Stimulated activated CD4-positive, alpha-beta T cell treated with anti-CD3 and anti-CD28 coated beads, TNF-alpha, amount 100 ng/mL, for 24 hours (primary cell): ENCODE measurements at places on chromosomes 1 and 21.
A peak's percentile ranks its signal among the peaks of the same experiment; 100 is the strongest.

DNA sequence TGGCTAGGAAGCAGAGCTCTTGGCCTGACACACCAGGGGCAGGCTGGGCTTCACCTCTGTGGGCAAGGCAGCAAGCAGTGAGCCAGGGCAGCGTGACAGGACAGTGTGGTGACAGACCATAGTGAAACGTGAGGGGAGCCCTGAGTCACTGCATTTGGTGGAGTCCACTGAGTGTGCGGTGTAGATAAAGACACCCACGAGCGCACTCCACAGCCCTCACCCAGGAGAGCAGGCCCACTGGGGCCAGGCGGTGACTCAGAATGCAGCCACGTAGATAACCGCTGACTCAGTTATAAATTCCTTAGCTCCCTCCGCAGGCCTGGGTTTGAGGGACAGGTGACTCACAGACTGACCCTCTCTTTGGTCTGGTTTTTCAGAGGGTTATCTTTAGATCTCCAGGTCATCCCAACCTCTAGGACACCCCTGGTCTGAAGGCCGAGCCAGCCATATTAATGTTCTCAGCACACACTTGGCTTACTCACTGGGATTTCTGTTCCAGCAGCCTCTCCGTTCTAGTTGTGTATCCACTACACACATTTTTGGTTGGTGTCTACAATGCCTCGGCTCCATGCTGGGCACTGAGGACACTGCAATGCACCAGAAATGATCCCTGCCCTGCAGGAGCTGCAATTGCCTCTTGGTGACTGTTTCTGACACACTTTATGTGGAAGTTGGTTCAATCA lies 90.2 kb upstream of the TSPAN2 start:
- peak; percentile 2 for DNase-seq

DNA sequence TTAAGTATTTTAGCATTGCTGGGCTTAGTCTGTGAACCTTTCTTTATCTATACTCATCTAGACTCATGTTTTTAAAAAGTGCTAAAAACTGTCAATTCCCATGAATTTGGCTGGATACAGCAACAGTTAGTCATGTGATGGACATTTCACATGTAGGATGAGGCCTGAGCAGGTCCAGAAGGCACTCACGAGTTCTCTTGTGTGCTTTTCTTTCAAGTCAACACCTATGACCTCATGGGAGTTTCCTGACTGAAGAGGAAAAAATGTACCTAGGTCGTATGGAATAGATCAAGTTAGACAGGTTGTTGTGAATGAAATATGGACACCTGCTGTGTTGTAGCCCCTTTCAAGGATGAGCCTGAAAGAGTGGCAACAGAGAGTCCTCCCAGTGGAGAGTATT lies 394.2 kb downstream of the DUSP10 start:
- no peak for DNase-seq

DNA sequence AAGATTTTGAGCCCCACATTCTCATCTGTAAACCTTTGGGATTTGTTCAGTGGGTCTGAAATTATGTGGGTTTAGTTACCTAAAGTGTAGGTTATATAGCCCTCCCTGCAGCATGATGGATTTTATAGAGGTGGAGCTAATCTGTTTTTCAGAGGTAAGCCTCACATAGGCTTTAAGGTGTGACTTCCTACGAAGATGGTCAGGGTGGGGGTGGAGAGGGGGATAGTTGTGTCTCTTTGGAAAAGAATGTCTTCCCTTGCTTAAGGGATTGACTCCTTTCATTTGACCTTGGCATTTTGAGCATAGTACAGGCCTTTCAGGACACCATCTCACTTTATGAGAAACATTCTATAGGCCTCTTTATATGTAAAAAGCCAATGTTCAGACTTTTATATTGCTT lies 3.4 kb downstream of the CACHD1 start:
- no peak for DNase-seq

DNA sequence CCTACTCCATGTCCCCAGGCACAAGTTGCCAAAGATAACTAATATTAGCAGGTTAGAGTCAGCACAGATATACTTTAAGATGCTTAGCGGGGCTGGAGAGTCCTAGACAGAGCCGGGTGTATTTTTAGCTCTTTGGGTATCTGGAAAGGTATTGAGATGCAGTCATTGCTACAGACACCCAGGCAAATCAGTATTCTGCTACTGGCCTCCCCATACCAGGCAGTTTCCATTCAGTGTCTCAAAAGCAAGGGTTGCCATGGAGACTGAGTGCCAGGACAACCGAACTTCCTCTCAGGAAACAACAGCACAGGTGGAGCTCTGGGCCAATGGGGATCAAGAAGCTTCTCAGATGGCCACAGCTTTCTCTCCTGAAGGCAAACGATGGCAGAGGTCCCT lies 45.3 kb downstream of the KCNC4 start:
- no peak for DNase-seq

DNA sequence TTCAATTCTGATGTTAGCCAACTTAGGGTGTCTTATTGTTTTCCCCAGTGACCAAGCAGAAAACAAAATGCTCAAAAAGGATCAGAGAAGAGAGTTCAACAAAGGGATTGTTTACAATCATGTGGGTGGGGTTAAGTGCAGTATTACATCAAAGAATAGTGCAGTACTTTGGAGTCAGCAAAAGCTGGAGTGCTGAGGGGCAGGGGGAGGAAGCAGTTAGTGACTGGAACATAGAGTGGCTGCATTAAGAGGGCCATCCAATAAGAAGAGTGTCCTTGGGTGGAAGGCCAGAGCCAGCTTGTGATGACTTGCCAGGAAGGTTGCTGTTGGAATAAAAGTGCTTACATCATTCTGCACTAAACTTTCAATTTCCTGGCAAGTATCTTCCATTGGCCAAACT lies 175.5 kb downstream of the CYYR1 start:
- DNase-seq = no peak

GRCh38 chr1:46599059-46599970 lies 4.8 kb downstream of the MKNK1 start:
- DNase-seq = no peak

DNA sequence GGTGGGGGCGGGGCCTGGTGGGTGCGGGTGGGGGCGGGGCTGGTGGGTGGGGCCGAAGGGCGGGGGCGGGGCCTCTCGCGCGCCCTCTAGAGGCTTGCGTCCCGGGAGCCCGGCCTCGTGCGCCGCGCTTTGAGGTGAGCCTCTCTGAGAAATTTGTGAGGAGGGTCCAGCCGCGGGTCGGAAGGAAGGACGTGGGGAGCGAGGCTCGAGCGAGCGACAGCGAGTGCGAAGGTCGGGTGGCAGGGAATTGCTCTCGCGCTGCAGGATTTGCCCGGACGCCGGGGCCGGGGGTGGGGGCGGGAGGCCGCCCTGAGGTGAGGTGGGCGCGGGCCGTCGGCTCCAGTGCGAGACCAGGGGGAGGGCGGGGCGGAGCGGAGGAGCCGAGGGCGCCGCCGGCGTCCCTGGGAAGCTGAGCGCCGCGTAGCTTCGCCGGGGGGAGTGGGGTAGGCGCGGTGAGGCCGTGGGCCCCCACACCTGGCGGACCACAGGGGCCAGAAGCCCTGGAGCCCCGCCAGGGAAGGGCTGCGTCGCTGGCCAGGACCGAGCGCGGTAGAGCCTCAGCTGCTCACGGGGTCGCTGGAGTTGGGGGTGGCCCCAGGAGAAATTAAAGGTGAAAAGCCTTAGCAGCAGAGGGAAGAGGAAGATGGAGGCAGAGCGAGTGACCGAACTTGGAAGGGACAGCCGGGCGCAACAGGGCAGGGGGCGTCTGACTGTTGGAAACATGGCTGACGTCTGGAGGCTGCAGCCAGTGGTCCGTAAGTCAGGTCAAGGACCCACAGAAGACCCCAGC lies 754 bp upstream of the LSS start:
- DNase-seq = no peak

- peak; percentile 44 for DNase-seq
These were observed 17.8 kb upstream of the MYCL start for GRCh38 chr1:39919545-39919944.

- no peak for DNase-seq
These were observed 40.3 kb upstream of the THEM4 start for GRCh38 chr1:151949371-151950193.

- no peak for DNase-seq
These were observed 488 bp downstream of the FAM78B start for GRCh38 chr1:166166329-166166697.

GRCh38 chr1:235127203-235127602 lies 1.4 kb downstream of the TOMM20 start:
- DNase-seq = no peak

GRCh38 chr1:222240536-222241181 lies 307.2 kb downstream of the HHIPL2 start:
- DNase-seq = no peak

GRCh38 chr21:39788383-39788782 lies 43.4 kb downstream of the IGSF5 start:
- DNase-seq = no peak

DNA sequence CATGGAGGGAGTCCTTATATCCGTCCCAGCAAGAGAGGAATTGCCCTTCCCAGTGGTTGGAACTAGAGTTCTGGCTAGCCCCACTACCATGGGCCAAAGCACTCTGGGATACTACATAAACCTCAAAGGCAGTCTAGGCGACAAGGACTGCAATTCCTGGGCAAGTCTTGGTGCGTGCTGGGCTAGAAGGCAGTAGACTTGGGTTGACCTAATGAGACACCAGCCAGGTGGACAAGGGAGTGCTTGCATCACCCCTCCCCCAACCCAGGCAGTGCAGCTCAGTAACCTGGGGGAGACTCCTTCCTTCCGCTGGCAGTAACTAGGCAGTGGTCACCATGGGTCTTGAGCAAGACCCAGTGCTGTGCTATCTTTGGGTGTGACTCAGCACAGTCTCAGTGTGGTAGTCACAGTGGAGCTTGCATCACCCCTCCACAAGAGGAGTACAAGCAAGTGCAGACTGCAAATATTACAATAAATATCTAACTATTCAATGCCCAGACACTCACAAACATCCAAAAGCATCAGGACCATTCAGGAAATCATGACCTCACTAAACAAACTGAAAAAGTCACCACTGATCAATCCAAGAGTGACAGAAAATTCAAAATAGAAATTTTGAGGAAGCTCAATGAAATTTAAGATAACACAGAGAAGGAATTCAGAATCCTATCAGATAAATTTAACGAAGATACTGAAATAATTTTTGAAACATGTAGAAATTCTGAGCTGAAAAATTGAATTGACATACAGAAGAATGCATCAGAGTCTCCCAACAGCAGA lies 84.7 kb upstream of the LYPLAL1 start:
- DNase-seq = no peak

GRCh38 chr1:96488777-96489176 lies 232.8 kb upstream of the PTBP2 start:
- no peak for DNase-seq

DNA sequence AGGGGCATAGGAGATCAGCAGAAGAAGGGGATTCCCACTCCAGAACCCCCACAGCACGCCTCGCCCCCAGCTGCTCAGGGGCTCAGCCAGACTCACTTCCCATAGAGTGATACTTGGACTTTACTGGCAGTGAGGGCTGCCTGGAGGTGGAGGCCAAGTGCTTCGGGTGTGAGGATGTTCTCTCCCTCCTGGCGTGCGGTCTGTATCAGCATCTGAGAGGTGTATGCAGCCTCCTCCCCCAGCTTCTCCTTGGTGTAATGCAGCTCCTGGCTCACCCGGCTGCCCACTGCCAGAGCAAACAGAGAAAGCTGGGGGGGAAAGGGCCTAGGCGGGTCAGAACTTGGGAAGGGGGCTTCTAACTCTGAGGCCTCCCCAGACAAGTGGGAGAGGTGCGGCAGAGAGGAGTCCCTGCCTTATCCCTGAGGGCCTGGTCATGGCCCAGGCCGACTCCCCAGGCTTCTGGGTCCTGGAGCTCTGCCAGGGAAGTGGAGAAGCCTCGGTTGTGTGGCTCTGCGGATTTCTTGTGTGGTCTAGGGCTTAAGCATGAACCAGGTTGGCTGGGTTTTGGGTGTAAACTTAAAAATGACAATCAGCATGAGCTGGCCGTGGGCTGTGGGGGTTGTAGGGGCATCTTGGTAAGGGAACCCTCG lies 10.9 kb downstream of the PTCH2 start:
- no peak for DNase-seq

DNA sequence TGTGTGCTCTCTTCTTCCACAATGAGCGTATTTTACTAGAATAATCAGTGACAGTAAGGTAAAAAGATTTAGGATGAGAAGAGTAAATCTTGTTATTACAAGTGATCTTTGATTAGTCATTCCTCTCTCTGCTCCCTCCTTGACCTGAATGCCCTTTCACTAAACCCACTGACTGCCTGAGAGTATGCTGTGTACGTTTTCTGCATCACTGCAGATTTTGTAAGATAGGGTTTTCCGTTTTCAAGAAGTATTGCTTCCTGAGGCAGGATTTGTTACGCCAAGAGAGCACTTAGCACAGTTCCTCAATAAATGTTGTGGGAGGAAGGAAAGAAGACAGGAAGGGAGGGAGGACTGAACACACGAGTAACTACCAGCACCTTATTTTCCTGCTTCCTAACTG lies 7.7 kb upstream of the LAMB3 start:
- no peak for DNase-seq

- DNase-seq = no peak
These were observed 76.6 kb downstream of the ABCA4 start for GRCh38 chr1:94044290-94044790.

DNA sequence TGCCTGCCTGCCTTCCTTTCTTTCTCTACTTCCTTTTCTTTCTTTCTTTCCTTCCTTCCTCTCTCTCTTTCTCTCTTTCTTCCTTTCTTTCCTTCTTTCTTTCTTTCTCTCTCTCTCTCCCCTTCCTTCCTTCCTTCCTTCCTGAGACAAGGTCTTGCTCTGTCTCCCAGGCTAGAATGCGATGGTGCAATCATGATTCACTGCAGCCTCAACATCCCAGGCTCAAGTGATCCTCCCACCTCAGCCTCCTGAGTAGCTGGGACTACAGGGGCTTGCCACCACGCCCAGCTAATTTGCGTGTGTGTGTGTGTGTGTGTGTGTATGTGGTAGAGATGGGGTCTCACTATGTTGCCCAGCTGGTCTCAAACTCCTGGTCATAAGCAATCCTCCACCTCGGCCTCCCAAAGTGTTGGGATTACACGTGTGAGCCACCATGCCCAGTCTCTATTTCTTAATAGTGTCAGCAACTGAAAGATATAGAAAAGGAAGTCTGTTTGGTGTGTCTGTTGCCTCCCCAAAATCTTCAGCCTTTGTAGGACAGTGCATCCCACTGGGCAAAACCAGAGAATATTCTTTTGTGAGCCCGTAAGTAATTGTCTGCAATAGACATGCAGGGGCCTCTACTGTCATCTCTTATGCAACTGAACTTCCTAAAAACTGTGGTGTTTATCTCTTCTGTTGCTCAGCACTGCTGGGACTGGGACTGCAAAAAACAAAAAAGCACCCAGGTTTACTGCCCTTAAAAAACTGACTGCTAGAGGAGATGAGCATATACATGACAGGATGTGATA lies 20.9 kb upstream of the RAB4A start:
- no peak for DNase-seq

- DNase-seq = no peak
These were observed 63.9 kb downstream of the CSMD2 start for GRCh38 chr1:34101151-34101550.

DNA sequence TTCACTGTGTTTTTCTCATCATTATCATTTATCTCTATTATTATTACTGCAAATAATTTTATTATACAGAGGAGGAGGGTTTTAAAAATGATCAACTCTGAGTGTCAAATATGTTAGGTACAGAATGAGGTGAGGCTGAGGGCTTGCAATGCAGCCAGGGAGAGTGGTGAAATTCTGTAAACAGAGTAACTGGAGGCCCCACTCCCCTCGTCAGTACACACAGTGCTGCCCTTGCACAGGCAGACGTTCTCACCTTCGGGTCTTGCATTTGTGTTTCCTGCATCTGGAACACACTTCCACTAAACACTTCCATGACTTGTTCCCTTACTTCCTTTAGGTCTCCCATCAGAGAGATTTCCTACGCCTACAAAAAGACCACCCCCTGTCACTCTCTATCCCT lies 24.3 kb upstream of the COA6 start:
- DNase-seq = no peak

GRCh38 chr1:114145504-114146151 lies 8.0 kb downstream of the SYT6 start:
- DNase-seq = no peak
